ENCODE measurements at places on chromosomes 1 and 21.

GRCh38 chr1:39165049-39165448 is 39.4 kb upstream of the MACF1 start:
- no peak for DNase-seq

- no peak for DNase-seq
These were observed 197.8 kb upstream of the TNR start for GRCh38 chr1:175941164-175941563.

DNA sequence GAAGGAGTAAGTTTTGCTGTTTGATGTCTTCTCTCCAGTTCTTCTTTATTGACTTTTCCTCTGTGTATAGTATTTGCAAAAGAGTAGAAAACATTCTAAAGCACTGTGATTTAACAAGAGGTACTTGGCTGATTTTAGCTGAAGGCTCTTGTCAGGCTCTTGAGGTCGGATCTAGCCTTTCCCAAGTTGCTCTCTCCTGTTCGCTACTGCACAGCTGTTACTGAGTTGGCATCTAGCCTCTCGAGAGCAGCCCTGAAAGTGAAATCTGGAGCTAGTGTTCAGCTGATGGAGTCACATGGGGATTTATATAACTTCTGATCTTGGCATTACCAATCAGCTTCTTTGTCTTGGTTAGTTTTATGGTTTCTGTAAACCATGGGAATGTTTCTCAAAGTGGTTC is 193.1 kb downstream of the RYR2 start:
- DNase-seq: no peak

DNA sequence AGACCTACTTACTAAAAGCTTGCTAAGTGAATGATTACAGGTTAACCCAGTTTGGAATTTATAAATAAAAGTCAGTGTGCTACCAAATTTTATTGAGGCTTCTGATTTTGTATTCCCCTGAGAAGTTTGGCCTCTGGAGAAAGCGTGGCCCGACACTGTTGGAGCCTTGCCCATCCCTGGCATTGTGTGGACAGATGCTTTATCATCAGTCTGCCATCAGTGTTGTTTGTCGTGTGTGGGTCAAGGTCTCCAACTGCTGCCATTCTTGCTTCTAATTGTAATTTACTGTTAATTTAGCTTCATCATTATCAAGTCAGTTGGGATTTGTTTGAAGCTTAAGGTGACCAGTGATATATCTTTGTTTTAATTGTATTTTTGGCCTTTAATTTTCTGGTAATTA is 62.0 kb upstream of the LPGAT1 start:
- DNase-seq: no peak

- no peak for DNase-seq
These were observed 63.5 kb downstream of the TLR5 start for GRCh38 chr1:223079498-223079897.

DNA sequence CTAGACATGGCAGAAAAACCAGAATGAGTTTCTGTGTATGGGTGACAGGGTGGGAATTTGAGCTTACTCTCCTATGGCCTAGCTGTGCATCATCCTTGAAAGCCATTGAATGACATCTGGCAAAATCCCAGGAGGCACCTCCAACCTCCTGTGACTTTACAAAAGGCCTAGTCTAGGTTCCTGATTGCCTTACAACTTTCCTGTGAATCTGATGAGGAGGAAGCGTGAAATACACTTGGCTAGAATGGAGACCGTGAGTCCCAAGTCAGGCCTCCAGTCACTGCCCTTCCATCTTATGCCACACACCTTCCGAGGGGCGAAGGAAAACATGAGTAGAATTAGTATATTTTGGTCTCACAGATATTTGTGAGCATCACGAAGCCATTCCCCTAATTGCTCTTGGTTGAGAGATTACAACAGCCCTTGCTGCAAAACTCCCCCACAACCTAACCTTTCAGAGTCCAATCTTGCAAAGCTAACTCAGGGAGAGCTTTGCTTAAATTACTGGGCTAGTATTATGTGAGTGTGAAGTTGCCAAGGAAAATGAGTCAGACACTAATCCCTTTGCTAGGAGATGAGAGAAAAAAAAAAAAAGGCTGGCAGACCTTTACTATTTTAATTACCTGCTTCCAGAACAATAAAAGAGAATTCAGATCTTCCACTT is 36.3 kb upstream of the PAXBP1 start:
- no peak for DNase-seq

GRCh38 chr21:14527696-14528652 is 18.1 kb downstream of the SAMSN1 start:
- no peak for DNase-seq

DNA sequence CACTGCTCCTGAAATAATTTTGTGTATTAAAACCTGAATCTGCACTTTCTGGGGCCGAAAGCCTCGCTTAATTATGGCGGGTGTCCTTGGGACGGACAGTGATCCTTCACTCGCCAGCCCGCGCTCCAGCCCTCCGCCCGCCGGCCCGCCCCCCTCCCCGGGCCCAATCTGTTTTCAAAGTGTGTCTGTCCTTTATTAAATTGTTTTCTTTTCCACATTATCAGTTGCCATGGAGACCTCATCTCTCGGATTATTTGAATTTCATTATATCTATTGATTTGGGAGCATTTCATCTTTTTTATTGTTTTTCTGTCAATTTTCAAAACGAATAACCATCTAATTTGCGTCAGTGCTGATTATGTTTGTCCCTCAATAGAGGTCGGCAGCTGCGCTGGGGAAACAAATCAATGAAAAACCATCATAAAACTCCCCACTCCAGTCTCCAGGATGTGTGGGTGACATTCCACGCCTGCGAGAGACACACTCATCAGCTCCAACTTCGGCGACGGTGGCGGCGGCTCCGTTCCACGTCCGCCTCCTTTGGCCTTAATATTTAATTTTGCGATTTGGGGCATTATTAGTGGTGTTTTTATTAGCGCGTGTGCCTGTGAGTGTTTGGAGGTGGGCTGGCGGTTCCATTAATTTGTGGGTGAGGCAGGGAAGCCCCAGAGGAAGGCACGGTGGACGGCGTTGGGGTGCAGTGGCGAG is 123.9 kb downstream of the CASZ1 start:
- no peak for DNase-seq

- DNase-seq: no peak
These were observed 4.7 kb upstream of the CCSAP start for GRCh38 chr1:229347528-229347927.

DNA sequence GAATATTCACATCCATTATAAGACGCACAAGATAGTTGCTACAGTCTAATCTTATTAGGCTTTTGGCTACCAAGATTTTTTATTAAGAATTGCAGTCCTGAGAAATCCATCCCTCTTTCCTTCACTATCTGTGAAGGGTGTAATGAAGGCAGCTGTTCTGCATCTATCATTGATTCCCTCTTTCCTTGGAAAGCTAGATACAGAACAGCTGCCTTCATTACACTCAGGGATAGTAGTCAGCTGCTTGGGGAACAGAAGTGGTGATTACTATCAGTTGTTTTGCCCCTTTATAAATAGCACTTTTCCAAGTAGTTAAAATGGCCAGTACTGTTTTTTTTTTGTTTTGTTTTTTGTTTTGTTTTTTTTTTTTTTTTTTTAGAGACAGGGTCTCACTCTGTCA is 70.2 kb downstream of the IARS2 start:
- no peak for DNase-seq

DNA sequence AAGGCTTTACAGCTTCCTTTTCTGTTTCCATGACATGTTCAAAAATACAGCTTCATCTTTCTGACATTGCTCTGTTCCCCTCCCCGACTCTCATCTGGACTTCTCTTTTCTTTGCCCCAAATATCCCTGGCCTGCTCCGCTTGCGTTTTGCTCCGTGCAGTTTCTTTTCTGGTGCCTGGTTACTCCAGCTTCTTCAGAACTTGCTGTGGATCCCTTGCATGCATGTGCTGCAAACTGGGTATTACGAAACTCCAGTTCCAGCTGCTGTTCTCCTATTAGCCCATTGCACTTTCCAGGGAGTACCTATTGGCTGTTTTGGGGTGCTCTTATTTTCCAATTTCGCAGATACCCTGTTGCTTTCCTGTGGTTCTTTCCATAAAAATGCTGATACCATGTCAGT is 9.9 kb upstream of the NDC1 start:
- DNase-seq: no peak

DNA sequence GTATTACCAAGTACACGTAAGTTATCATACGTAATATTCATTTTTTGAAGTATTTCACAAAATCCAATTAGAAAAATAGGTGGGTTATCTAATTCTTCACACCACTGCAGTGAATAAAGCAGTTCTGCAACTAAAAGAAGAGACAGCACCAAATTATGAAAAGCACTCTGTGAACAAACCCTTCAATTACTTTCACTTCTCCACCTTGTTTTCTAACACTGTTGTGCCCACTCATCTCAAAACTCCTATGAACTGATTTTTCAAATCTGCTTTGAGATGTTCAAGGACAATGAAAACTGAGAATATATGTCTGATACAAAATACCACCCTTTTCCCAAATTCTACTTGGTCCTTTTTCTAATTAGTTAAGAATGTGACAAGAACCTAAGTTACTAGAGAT is 39.4 kb downstream of the LTN1 start:
- no peak for DNase-seq

DNA sequence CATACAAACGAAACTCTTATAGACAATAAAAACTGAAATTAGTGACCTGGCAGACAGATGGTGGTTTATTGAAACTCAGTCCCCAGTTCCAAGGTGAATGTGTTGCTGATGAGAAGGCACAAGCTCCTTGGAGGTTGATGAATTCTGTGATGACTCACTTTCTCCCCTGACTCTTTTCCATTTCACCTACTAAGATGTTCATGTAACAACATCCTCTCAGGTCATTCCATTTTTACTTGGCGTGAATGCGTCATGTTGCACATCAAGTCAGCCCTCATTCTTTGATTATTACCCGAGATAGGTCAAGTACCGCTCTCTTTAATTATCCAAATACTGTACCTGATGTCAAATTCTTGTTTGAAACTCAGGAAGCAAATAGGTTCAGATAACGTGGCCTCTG is 10.1 kb upstream of the IL10RB start:
- no peak for DNase-seq

DNA sequence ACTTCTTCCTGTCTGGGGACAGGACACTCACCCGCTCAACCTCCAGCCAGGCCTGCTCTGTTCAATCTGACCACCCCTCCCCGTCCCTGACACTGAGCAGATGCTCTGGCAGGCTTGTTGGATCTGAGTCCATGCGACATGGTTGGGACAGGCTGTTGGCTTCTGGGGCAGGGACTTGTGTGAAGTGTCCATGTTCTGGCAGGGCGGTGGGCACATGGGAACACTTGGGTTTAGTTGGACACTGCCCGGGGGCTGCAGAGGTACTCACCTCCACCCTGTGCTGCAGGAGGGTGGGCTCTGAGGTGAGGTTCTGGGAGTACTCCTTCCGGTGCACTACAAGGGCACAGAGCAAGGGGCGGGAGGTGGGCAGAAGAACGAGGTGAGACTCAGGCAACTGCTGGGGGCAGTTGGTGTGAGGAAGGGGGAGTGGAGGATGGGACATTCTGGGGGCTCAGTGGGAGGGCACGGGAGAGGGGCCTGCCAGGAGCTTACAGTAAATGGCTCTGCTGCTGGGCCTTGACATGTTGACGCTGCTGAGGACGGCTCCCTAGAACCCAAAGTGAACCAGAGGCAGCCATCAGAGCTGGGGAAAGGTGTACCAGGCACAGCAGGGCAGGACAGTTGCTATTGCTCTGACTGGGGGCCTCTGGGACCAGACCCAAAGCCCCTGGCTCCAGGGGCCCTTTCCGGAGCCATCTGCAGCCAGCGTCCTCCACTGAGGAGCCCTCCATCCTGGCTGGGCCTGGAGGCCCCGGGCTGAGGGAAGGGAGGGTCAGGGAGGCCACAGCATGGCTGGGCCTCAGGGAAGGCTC is 2.3 kb downstream of the EPS8L3 start:
- peak; percentile 77 for DNase-seq

DNA sequence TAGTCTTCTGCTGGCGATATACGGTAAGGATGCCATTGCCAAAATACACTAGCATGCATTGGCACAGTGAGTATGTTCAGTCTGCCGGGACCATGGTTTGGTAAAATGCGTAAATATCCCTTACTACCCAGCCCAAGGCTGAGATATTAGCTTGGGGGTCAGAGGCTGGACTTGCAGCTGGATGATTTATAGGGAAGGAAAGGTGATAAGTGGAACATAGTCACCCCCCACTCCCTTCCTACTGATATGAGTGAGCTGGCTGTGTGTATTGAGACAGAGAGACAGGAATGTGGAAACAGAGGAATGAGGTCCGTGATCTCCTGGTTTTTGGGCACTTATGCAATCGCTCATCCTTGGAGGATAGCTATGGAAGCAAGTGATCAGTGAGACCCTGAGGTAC is 642.8 kb downstream of the KCNT2 start:
- no peak for DNase-seq

Measured in osteocyte (in vitro differentiated cells).